ENCODE measurements at places on chromosomes 7 and 10.

- DNase-seq: no peak
Measured at GRCh38 chr10:2130705-2131305, 393.5 kb upstream of the ADARB2 start.

GRCh38 chr7:42739638-42740037 lies 172.2 kb downstream of the C7orf25 start:
- no peak for DNase-seq

DNA sequence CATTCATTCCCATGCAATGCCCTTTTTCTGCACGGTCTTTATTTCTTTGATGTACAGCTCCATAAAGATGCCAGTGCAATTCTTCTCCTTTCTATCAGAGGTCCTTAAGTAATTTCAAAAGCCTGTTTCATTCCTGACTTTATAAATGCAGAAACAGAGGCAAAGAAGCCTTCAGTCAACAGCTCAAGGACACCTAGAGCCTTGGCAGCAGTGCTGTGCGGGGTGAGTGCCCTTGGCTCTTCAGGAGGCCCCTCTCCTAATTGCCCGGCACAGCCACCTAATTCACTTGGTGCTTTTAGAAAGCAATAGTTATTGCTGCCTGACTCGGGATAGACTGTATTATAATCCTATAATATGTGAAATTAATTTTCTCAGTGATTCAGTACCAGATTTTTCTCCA lies 169.6 kb upstream of the KLF6 start:
- no peak for DNase-seq

DNA sequence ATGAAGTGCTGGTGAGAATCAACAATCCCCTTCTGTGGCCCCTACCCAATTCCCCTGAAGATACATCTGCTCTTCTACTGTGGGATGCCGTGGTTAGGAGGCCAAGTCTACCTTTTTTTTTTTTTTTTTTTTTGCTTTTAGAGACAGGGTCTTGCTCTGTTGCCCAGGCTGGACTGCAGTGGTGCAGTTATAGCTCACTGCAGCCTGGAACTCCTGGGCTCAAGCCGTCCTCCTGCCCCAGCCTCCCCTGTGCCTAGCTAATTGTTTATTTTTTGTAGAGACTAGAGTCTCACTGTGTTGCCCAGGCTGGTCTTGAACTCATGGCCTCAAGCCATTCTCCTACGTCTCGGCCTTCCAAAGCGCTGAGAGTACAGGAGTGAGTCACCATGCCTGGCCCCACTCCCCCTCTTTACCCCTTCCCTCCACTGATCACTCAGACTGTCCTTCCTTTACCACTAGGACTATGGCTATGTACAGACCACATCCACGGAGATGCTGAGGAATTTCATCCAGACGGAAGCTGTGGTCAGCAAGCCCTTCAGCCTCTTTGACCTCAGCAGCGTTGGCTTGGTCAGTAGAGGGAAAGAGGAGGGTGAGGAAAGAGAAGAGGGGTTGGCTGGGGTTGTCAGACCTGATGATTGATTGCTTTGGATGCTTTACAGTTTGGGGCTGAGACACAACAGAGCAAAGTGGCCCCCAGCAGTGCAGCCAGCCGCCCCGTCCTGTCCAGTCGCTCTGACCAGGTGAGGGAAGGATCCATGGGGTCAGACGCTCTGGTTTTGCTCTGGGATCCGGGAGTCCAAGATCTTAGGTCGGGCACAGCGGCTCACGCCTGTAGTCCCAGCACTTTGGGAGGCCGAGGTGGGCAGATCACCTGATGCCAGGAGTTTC lies 1.8 kb downstream of the AP4M1 start:
- DNase-seq: no peak

- DNase-seq: no peak
Measured at GRCh38 chr7:1559626-1560590, 3.9 kb upstream of the TMEM184A start.

- no peak for DNase-seq
Measured at GRCh38 chr10:560314-560992, 129.0 kb downstream of the DIP2C start.

DNA sequence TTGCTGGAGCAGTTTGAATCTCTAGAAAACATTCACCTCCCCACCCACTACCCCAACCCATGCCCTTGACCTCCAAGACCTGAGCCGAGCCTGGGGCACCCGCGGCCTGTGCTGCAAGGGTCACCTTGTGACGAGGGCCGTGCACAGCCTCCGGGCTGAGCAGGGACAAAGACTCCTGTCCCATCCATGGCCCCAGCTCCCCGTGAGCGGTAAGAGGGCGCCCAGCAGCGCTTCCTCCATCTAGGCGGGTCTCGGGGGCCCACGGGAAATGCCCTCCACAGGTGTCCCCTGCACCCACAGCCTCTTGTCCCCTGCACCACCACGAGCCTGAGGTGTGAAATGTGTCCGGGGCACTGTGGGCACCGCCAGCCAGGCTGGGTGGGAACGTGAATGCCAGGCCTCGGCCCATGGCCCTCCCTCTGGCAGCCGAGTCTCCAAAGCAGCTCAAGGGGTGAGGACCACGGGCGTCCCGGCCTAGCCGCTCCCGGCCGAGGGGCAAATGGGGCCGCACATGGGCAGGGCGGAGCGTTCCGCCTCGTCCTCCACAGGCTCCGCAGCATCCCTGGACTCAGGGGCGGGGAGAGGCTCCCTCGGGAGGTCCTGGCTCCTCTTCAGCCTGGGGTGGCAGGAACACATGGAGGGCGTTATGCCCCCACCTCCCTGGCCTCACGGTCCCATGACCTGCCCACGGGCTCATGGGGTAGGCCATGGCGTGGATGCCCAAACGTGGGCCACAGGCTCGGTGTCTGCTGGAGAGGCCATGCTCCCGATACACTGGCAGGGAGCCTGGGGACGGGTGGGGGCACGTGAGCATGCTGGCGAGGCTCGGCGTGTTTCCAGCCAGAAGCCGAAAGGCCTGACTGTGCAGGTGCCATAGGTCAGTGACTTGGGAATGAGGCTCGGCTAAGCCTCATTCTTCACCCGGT lies 21.1 kb downstream of the DPYSL4 start:
- DNase-seq: no peak

DNA sequence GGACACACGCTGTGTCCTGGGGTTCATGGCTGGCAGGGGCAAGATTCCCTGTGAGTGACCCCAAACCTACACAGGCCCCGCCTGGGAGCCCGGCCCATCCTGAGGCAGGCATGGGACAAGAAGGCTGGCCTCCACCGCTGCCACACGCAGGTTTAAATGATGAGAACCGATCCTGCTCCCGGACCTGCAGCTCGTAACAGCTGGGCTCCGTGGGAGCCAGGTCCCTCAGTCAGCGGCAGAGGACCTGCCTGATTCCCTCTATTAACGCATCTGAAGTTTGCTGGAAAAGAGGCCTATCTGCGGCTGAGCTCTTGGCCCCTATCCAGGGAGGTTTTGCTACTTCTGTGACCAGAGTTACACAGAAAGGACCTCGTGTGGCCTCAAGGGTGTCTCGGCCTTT lies 112.3 kb downstream of the VIPR2 start:
- DNase-seq: no peak

GRCh38 chr10:96367470-96367869 lies 8.7 kb upstream of the OPALIN start:
- DNase-seq: no peak

DNA sequence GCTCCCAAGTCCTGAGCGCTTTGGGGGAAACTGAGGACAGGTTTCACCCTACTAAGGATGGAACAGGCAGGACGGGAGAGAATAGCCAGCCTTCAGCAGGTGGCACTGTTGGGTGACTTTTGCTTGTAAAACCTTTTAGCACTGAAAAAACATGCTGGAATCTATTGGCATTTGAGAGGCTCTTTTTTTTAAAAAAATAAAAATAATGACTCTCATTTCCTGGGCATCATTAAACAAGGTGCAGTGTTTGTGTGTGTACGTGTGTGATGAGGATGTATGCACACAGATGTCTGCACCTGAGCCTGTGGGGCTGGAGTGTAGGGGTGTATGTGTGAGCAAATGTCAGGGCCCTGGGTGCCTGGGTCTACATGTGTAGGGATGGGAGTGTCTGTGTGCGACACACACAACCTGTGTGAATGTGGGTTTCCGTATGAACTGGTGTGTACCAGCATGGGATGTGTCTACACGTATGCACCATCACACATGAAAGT lies 177.9 kb downstream of the RPS24 start:
- DNase-seq: no peak

DNA sequence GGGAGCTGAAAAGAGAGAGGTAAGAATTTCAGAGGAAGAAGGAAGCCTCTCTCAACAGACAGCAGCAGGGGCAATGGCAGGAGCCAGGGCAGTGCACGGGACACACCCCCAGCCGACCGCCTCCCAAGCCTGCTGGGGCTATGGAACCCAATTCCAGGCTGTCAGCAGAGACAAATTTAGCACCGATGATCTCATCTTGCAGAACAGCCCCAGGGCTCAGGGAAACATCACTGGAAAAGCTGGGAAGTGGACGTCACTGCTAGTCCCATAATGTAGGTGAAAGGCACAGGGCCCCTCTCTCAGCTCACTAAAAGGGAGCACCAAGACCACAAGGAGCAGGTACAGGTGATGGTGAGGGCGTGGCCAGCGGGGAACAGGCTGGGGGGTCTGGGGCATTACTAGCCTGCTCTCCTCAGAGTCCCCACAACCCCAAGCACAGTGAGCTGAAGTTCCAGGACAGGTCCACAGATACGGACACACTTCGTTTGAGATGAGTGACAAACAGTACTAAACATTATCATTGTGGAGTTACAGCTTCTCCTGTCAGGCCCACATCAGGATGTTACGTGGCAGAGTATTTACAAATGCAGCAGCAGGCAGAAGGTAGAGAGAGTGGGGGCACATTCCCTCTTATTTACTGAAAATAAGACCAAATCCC lies 103.7 kb downstream of the PLXNA4 start:
- no peak for DNase-seq

DNA sequence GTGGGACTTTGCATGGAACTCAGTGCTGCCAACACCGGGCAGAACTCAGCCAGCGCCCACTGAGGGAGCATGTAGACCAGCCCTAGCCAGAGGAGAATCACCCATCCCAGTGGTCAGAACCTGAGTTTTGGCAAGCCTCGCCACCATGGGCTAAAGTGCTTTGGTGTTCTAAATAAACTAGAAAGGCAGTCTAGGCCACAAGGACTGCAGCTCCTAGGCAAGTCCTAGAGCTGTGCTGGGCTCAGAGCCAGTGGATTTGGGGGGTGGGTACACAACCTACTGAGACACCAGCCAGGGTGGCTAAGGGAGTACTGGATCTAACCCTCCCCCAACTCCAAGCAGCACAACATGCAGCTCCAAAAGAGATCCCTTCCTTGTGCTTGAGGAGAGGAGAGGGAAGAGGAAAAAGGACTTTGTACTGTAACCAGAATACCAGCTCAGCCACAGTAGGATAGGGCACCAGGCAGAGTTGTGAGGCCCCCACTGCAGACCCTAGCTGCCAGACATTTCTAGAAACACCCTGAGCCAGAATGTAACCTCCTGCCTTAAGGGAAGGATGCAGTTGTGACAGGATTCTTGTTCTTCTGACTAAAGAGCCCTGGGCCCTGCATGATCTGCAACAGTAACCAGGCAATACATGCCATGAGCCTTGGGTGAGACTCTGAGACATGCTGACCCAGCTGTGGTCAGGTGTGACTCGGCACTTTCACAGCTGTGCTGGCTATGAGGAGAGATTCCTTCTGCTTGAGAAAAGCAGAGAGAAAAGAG lies 24.4 kb downstream of the GSDME start:
- DNase-seq: no peak

DNA sequence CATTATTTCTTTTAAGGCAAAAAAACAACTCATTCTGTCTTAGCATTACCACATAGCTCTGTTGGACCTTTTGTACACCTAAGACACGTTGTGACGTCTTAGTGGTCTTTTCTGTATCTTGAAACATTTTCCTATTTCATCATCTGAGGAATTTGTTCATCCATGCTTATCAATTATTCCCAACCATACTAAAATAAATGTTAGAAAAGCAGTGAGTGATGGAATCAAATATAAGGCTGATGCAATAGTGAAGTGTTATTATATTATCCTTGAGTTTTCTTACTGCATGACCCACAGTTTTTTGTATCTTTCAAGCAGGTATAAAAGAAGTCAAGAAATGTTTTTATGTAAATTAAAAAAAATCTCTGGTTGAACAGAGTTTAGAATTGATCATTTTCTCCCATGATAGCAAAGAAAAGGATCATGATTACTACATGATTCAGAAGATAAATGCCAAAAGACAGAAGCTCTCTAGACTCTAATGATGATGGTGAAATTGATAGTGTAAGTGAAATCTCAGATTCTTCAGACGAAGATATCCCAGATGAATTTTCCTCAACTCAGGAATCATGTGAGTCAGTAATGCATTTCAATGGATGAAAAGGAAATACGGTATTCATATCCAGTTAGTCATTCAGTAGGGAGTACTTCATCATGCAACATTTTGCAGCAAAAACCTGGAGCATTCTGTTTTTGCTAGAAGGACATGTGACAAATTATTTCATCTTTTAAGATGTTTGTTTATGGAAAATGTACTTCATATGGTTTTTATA lies 51.4 kb downstream of the CELF2 start:
- DNase-seq: no peak

- no peak for DNase-seq
Measured at GRCh38 chr10:31381766-31382316, 62.8 kb downstream of the ZEB1 start.

- no peak for DNase-seq
Measured at GRCh38 chr7:100456562-100456961, 7.5 kb downstream of the SPACDR start.

- no peak for DNase-seq
Measured at GRCh38 chr7:137975221-137975620, 26.7 kb downstream of the CREB3L2 start.

DNA sequence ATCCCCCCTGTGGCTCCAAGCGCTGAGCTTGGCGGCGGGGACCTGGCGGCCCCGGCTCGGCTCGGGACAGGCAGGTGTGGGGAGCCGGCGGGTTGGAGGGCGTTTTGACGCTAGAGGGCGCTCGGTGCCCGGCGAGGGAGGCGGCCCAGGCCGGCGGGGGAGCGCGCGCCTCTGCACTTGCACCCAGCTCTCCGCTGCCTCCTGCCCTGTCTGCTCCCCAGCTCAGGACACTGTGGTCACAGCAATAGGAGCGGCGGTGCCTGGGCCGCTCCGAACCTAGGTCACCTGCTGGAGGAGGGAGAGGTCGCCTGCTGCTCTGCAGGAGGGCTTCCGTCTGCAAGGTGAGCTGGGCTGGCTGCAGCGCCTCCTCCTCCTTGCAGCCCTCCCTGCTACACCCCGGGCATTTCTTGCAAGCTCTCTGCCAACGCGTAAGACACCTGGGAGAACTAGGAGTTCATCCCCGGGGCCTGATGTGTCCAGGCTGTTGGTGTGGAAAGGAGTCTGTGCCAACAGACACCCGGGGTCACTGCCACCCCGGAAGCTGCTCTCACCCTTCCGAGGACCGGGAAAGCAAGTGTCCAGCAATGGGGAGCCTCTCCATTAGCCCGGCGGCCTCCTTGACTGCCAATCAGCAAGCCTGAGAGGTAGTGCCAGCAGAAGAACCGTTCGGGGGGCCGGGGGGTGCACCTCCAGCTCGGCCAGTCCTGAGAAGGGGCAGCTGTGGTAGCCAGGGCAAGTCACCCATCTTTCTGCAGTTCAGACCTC lies 620.4 kb downstream of the GALNT17 start:
- DNase-seq: no peak

DNA sequence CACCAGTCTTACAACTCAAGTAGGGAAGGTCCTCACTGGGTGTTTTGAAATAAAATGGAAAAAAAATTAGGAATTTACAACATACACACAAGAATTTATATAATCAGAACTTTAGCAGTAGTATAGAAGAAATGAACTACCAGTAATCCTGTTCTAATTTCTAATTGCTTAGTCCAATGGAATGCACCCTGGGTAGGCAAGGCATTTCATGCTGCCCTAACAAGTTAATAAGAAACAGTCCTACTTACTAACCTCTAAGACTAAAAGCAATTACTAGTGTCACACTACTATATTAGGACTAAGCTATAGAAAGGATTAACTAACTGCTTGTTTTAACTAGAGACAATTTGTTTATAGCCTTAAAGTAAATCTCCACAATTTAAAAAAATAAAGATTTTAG lies 158.1 kb downstream of the BTAF1 start:
- no peak for DNase-seq
